ENCODE measurements at places on chromosomes 13 and 19.

DNA sequence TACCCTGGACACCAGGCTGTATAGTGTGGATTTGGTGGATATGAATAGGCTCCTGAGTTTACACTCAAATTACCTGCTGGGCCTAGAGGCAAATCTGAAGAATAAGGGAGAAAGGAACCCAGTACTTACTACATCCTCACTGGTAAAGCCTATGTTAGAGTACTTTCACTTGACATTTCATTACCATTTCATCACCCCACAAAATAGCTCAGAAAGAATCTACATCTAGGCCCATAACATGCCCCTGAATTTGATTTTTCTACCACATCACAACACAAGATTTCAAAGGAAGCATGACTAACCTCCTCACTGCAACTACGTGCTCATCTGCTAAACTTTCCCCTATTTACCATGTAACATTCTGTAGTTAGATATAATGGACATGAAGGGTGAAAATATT lies 43.3 kb downstream of the VWA8 start:
- no peak for DNase-seq

DNA sequence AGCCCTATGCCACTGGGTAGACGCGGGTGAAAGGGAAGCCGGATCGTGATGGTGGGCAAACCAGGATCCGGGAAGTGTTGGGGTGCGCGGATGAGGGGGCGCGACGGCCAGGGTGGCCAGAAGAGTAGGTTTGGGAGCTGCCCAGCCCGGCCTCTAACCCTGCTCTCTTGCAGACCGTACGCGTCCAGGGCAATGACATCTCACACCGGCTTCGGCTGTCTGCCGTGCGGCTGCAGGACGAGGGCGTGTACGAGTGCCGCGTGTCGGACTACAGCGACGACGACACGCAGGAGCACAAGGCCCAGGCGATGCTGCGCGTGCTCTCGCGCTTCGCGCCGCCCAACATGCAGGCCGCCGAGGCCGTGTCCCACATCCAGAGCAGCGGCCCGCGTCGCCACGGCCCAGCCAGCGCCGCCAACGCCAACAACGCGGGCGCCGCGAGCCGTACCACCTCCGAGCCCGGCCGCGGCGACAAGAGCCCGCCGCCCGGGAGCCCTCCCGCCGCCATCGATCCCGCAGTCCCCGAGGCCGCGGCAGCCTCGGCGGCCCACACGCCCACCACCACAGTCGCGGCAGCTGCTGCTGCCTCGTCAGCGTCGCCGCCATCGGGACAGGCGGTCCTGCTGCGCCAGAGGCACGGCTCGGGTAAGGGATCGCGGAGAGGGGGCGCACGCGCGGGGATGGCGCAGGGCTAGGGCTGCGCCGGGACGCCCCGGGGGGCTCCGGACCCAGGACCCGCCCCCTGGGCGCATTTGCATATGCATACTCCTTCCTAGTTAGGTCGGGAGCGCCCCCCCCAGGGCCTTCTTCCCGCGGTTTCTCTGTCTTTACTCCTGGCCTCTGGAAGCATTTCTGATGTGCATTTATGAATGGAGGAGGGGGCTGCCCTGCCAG lies 4.1 kb downstream of the VSTM2B start:
- no peak for DNase-seq

- DNase-seq: peak; percentile 73
Observed at GRCh38 chr19:46614114-46614722, 10.7 kb downstream of the PTGIR start.

DNA sequence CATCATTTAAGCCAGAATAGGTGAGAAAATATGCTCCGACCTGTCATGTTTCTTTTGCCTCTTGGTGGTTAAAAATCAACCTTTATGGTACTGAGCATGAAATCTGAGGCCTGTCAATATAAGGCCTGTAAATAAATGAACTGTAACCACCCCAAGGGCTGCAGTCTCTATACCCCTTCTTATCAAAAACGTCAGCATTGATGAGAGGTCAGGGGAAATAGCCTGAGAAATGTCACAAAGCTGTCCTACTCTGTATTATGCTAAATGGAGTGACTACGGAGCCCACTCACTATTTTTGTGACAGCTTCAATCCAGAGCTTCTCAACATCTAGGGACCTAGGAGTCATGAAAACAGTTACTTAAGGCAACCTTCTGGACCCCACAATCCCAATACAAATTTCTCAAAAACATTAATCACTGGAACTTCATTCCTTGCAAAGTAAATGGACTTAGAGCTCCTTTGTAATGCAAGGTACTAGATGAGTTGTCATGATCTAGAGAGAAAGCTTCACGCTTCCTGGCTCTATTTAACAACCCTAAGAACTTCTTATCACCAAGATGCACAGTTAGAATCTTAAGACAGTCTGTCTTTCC lies 2.7 kb upstream of the RAP2A start:
- no peak for DNase-seq

GRCh38 chr13:23859904-23860303 lies 29.3 kb downstream of the MIPEP start:
- DNase-seq: no peak
